Stimulated activated CD8-positive, alpha-beta memory T cell treated with anti-CD3 and anti-CD28 coated beads, Interleukin-12 subunit alpha, Interleukin-12 subunit beta, amount 100 ng/mL, for 1 hour (primary cell): ENCODE measurements at places on chromosomes 3 and 15.

GRCh38 chr3:63864008-63864964, 619 bp downstream of the ATXN7 start:
- no peak for DNase-seq

GRCh38 chr15:65529762-65530317, 423 bp upstream of the HACD3 start:
- no peak for DNase-seq

DNA sequence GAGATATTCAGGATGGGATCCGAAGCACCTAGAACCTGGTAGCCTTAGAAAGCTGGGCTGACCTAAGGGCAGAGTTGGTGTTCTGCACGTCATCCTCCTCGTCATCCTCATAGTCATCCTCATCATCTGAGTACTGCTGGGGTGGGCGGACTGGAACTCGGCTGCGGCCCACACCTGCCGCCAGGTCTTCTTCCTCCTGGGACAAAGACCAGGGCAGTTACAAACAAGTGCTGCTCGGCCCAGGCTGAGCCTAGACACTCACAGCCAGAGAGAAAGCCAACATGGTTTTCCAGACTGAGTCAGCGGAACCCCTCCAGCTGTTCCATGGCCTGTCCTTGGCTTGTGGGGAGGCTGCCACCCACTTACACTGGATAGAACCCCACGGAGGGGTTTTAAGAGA, 40.5 kb downstream of the SEMA3G start:
- DNase-seq = no peak

- no peak for DNase-seq
Measured at GRCh38 chr3:117954131-117954530, 1080.5 kb downstream of the IGSF11 start.

- DNase-seq = peak; percentile 25
Measured at GRCh38 chr15:52678468-52679231, 538 bp downstream of the ATOSA start.

DNA sequence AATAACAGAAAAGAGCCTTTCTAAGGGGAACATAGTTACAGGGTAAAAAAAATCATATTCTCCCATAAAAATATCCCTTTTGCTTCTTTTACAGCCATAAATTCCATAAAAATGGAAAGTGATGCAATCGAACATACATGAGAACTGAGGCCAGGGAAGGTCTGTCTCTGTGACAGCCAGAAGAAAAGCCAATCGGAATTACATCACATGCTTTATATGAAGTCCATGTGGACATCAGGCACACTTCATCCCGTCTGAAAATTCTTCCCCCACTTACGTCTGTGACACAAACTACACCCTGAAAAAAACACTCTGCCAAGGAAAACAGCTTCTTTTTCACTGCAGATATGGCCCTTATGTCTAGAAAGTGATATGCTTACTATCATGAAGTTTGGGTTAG, 323.5 kb downstream of the ERC2 start:
- no peak for DNase-seq

DNA sequence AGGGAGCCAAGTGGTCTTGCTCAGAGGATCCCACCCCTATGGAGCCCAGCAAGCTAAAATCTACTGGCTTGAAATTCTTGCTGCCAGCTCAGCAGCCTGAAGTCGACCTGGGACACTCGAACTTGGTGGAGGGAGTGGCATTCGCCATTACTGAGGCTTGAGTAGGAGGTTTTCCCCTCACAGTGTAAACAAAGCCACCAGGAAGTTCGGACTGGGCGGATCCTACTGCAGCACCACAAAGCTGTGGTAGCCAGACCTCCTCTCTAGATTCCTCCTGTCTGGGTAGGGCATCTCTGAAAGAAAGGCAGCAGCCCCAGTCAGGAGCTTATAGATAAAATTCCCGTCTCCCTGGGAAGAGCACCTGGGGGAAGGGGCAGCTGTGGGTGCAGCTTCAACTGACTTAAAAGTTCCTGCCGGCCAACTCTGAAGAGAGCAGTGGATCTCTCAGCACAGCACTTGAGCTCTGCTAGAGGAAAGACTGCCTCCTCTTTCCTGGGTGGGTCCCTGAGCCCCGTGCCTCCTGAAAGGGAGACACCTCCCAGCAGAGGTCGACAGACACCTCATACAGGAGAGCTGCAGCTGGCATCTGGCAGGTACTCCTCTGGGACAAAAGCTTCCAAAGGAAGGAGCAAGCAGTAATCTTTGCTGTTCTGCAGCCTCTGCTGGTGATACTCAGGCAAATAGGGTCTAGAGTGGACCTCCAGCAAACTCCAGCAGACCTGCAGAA, 576.3 kb upstream of the NECTIN3 start:
- DNase-seq = no peak

GRCh38 chr15:74121039-74121438, 9.3 kb upstream of the ISLR2 start:
- DNase-seq = no peak

- no peak for DNase-seq
Measured at GRCh38 chr3:128337305-128337704, 129.4 kb downstream of the DNAJB8 start.

GRCh38 chr15:47885920-47886319, 168.6 kb downstream of the SEMA6D start:
- DNase-seq = no peak

GRCh38 chr15:50542887-50543210, 3.6 kb downstream of the USP50 start:
- no peak for DNase-seq

DNA sequence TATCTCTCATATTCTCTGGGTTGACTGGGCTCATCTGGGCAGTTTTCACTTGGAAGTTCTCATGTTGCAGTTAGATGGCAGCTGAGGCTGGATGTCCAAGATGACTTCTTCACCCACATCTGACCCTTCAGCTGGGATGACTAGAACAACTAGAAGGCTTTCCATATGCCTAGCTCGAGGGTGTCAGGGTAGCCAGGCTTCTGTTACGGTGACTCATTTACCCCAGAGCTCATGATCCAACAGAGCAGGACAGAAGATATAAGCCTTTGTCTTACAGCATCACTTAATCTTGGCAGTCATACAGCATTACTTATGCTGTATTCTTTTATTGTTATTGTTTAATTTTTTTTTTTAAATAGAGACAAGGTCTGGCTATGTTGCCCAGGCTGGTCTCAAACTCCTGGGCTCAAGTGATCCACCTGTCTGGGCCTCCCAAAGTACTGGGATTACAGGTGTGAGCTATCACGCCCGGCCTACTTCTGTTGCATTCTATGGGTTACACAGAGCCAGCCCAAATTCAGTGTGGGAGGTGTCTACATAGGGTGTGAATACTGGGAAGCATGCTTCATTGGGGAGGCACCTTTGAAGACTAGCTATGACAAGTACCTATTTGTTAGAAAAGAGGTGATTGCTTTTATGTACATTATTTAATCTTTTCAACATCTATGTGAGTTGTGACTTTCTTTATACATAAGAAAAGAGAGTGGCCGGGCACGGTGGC, 10.7 kb downstream of the HMCES start:
- no peak for DNase-seq

DNA sequence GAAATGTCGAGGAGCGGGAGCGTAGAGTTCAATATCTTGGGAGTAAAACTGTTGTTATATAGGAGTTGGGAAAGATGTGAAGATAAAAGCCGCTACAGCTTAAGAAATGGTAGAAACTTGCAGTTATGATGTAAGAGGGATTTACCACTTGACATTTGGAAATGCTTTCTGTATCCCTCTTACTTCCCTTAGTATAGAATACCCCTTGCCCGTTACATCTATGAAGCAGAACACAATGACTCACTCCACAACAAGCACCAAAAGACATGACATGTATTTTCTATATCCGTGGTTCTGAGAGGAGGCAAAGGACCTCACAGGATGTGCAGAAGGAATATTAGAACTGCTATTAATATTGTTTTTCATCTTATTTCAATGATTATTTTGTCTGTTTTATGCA, 254.2 kb upstream of the NR2F2 start:
- DNase-seq = no peak

- no peak for DNase-seq
Measured at GRCh38 chr3:134320749-134321148, 53.5 kb downstream of the AMOTL2 start.

DNA sequence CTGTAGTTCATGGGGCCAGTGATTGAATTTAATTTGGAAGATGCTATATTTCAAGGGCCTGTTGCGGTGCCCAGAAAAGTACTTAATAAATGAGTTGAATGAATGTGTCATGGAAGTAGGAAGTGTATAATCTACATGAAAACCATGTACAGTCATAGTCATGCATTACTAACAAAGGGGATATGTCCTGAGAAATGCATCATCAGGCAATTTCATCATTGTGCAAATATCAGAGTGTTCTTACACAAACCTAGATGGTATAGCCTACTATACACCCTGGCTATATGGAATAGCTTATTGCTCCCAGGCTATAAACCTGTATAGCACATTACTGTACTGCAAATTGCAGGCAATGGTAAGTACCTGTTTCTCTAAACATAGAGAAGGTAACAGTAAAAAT, 10.7 kb upstream of the MYO5C start:
- no peak for DNase-seq

DNA sequence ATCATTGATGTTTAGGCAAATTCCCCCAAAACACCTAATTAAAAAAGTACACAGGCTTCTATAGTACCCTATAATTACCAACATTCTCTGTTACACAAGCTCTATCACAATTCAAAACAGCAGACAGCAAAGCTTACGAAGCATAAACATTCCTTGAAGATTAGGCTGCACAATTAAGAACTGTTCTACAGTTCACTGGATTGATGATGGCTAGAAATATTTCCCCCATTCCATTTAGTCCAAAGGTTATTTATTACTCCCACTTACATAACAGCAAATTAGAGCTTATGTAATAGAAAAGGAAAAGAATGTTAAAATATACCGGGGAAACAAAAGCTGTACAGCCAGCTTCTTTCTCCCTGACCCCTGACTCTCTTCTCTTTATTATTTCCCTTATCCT, 49.3 kb downstream of the UACA start:
- no peak for DNase-seq

GRCh38 chr3:171122240-171122639, 95.7 kb upstream of the SLC2A2 start:
- DNase-seq = no peak

DNA sequence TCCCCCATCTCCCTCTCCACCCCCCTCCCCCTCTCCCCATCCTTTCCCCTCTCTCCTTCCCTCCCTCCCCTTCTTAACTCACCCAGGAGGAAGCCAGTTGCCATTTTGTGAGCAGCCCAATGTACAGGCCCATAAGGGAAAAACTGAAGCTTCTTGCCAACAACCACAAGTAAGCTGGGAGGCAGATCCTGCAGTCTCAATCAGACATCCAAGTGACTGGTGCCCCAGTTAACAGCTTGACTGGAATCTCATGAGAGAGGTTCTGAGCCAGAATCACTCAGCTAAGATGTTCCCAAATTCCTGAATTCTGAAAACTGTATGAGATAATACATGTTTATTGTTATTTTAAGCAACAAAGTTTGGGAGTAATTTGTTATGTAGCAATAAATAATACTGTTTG, 90.7 kb downstream of the C3orf70 start:
- no peak for DNase-seq

DNA sequence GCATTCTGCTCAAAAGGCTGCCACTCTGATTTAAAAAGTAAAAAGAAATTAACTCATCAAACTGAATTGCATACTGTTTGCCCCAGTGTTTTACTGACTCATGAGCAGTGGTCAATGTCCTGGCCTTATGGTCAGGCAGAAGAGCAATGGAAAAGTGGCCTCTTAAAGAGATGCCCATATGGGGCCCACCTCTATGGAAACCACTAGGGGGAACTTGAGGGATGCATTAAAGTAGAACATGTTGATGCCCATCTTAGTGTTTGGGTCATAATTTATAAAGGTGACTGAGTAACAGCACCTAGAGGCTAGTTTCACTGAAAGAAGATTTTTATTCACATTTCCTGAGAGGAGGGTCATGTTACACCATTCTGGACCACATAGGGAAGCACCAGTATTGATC, 66.5 kb upstream of the RNU6-1 start:
- DNase-seq = no peak

GRCh38 chr15:84734794-84735479, 13.5 kb upstream of the ZNF592 start:
- DNase-seq = peak; percentile 37

- no peak for DNase-seq
Measured at GRCh38 chr15:81749716-81750375, 296.0 kb downstream of the MEX3B start.

DNA sequence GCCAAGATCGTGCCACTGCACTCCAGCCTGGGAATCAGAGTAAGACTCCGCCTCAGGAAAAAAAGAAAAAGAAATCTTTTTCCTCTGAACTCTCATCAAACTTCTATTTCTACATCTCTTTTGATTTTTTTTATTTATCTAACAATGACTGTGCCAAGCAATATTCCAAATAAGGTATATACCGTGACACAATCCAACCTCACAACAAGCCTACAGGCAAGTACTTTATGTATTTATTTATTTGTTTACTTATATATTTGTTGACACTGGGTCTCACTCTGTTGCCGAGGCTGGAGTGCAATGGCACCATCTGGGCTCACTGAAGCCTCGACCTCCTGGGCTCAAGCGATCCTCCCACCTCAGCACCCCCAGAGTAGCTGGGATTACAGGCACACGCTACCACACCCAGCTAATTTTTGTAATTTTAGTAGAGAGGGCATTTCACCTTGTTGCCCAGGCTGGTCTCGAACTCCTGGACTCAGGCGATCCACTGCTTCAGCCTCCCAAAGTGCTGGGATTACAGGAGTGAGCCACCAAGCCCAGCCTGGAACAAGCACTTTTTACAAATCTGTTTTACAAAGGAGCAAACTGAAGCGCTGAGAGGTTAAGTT, 94.9 kb upstream of the CHD2 start:
- DNase-seq = no peak

- no peak for DNase-seq
Measured at GRCh38 chr15:77818484-77819047, 185.9 kb upstream of the LINGO1 start.

DNA sequence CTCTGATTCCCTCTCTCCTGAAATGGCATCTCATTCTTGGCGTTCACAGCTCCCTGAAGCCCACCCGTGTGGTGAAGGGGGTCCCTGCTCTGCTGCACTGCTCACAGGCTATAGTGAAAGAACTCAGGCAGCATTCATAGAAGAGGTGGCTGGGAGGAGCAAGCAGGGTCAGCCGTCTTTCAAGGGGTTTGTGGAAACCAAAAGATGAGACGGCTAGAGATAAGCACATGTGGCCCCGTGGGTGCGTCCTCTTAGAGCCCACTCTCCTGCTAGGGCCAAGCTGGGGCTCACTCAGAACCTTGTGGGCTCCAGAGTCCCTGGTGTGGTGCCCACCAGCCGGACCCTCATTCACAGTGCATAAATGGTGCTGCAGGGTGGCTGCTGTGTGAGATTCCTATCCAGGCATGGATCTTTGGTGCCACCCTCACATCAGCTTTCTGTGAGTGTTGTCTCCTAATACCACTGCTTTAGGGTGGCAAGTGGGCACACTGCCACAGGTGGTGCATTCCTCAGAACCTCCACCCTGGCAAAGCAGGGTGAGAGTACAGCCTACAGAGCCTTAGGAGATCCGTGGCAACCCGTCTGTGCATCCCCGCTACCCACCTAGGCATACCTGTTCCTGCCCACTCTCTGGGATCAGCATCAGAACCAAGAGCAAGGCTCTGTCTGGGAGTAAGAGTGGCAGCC, 11.2 kb upstream of the SEMA4B start:
- DNase-seq = no peak

GRCh38 chr3:13057282-13058040, 15.8 kb downstream of the IQSEC1 start:
- DNase-seq = no peak
